ENCODE measurements at places on chromosomes 11 and 22.
A peak's percentile ranks its signal among the peaks of the same experiment; 100 is the strongest.

DNA sequence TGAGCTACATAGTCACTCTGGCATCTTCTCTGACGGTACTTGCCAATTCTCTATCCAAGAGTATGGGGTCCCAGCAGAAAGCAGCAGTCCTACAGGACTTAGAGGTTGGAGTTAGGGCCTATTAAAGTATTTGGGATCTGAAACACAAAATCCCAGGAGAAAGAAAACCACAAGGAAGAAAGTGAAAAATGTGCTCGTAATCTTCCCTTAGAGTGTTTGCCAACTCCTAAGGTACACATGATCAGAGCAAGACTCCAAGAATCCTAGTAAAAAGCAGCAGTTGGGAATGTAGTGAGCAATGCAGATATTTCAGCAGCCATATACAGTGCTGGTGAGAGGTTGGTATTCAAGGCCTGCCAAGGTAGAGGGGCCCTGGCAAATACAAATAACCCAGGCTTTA, 71.6 kb downstream of the EXT2 start:
- DNase-seq = no peak

DNA sequence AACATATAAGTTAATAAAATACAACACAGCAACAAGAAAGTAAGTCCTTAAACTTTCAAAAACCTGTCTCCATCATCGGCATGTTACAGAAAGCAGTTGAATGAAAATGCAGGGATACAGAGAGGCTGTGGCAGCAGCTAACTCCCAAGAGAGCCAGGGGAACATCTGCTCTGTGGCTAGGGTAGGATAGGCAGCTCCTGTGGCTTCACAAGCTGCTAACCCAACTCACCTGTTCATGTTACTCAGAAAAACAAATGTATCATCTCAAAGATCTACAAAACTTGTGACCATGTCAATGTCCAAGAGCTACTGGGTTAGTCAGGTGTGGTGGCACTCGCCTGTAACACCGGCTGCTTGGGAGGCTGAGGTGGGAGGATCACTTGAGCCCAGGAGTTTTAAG, 15.2 kb upstream of the PLAAT3 start:
- DNase-seq = no peak

GRCh38 chr11:12122083-12122482, 11.7 kb downstream of the MICAL2 start:
- no peak for DNase-seq

DNA sequence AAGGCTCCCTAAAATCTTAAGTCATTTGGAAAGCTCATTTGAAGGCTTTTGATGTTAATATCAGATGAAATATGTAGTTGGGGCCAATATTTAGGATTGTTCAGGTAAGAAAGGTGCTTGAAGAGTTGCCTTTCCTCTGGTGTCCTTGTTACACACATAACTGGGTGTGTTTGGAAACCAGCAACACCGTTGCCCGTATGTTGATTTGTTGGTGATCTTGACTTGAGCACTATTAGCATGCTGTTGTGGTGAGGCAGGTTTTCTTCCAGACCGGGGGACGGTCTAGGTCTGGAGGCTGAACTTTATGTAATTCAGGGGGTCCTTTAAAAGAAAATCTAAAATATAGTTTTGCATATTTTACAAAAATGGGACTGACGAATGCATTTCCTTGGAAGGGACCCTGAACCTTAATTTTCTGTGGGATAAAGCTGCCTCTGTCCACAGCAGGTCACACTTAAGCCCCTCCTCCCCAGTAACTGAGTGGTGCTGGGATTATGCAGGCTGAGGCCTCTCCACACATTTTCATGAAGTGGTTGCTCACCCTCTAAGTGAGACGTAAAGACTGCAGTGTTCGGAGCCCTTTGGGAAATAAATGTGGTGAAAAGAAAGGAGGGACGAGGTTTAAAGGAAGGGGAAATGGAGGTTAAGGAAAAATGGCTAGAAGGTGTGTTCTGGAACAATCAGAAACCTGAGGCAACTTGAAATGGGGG, 1.8 kb downstream of the YWHAH start:
- no peak for DNase-seq

DNA sequence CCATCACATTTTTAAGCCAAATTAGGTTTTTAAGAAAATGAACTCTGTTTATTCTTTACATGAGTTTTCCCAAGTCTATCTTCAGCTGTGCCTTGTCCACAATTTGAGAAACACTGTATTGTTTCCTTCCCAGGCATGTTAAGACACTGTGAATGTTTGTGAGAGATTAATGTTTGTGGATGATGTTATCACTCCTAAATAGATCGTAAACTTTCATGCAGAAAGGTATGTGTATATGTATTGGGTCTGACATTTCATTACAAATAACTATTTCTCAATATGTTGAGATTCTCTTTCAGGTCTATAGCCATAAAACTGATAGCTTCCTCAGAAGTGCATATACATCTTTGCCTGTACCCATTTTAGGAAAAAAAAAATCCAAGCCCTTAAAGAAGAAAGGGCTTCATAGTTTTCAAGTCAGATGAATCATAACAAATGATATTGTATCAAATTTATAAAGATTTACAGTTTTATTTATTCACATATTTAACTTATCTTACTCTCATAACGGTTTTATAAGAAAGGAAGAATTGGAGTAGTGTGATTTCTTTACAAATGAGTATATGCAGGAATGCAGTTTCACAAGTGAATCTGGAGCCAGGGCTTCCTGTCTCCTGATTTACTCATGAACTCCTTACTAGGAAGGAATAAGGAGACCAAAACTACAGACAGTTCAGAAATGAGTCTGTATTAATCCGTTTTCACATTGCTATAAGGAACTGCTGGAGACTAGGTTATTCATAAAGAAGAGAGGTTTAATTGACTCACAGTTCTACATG, 11.2 kb downstream of the OR8D1 start:
- DNase-seq = no peak

GRCh38 chr11:111878385-111878848, 548 bp downstream of the FDXACB1 start:
- no peak for DNase-seq

GRCh38 chr11:1101318-1102089, 26.8 kb downstream of the MUC2 start:
- no peak for DNase-seq

GRCh38 chr22:46110215-46110614, 40.1 kb upstream of the PPARA start:
- no peak for DNase-seq

DNA sequence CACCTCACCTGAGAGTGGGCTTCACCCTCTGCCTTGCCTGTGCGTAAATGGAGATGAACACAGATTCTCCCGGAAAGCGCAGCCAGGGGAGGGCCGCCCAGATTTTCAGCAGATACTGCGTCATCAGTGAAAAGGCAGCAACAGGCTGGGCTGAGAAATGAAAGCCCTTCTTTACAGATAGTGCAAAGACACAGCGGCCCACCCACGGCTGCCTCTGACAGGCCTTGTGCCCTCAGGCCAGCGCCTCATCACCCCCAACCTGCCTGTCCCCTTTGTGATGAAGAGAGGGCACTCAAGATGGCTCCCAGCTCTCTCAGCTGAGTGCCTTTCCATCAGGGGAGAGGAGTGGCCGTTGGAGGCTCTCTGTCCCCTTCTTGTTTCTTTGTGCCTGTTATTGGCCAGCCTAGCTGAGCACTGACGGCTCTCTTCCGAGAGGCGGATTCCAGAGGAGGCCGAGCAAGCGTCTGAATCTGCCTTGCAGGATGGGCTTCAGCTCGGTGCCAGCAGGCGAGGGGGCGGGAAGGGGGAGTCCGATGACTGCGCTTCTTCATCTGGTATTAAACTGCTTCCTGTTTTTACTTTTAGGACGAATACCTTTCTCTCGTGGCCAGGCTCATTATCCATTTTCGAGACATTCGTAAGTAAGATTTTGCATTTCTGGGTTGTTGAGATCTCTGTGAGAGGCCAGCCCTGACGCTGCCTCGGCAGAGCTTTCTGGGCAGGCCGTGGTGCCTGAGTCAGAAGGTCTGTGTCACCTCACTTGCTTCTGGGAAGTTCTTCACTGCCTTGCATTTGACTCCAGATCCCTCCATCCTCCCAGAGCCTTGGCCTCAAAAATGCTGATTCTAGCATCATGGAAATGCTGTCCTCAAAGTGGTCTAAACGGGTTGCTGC, 43.7 kb downstream of the MED15 start:
- DNase-seq = peak; percentile 74

- DNase-seq = no peak
These were observed 38.5 kb downstream of the TTC17 start for GRCh38 chr11:43397251-43397650.

DNA sequence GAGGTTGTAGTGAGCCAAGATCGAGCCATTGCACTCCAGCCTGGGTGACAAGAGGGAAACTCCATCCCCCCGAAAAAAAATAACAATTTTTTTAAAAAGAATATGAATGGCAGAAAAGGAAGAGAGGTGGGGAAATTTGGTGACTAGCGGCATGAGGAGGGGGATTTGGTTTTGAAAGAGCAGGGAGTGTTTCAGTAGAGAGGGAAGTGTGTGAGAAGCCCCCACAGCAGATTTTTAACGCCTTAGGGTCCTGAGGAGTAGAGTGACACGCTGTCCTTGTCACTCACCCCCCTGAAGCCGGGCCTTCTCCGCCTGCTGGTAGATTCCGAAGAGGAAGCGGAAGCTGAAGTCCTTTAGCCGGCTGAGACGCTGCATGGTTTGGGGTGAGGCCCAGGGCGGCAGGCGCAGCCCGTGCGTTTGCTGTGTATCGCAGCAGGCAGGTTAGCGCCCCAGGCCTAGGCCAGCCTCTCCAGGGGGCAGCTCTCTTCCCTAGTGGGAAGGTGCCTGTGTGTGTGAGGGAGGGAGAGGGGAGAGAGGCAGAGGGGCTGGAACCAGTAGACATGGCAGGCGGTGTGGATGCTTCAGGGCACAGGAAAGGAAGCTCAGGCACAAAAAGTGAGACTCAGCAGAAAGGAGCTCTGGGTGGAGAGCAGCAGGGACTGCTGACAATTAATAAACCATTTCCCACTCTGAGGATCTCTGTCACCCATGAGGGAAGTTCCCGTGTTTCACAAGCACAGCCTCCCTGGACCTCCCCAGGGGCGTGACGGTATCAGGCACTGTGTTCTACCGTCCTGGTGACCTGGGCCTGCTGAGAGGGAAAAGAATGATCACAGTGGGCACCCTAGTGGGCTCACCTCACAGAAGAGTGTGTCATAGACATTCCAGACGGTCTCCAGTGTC, 3.9 kb downstream of the ACP2 start:
- DNase-seq = no peak

- no peak for DNase-seq
These were observed 41.6 kb downstream of the EIF3F start for GRCh38 chr11:8028766-8029165.

Data from femur (tissue), 1 donor.